ENCODE measurements at places on chromosomes 2 and 18.

DNA sequence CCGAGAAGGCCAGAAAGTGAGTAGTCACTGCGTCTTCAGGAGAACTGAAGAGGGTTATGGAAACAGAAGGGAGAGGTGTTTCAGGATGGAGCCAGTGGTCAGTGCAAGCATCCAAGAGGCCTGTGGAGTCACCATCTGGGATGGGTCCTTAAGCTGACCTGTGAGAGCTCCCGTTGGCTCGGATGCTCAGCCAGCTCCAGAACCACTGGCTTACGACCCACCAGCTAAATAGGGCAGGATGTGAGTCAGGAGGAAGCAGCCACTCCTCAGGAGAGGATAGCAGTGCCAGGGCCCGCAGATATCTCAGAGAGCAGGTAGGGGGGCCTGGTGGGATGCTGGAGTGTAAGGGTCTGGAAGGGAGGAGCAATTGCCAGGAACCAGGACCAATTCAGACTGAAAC lies 63.1 kb upstream of the B3GNT7 start:
- DNase-seq, result no peak

DNA sequence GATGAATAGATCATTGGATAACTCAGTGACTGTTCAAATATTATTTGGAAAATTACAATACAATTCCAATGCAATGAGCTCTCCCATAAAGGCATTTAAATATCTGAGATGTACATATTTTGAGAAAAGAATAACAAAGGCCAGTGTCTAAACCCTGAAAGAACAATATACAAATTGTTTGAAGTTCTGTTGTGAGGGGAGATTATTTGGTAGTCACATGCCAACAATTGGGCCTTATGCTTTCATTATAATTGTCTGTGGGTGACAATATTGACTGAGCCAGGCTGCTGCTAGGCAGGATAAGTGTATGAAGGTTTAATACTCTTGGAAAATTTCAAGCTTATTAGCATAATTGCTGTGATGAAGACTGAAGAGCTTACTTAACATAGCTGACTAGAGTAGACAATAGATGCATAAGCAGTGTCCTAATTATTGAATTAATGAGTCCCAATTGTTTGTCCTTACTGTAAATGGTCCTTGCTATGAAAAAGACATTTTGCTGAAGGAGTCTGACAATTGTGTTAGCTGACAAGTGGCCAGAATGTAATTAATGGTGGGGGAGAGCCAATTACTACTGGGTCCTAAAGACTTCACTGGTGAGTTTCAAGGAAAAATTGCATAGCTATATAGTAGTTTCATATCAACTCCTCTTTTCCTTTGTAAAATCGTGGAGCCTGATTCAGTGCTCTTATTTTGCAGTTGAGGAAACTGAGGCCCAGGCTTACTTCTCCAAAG lies 5.0 kb upstream of the SMAD2 start:
- no peak for DNase-seq

DNA sequence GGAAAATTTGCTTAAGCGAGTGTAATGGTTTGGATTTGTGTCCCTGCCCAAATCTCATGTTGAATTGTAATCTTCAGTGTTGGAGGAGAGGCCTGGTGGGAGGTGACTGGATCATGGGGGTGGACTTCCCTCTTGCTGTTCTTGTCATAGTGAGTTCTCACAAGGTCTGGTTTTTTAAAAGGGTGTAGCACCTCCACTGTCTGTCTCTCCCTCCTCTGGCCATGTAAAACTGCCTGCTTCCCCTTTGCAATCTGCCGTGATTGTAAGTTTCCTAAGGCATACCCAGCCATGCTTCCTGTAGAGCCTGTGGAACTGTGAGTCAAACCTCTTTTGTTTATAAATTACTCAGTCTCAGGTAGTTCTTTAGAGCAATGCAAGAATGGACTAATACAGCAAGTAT lies 6.6 kb downstream of the YIPF4 start:
- DNase-seq, result no peak

DNA sequence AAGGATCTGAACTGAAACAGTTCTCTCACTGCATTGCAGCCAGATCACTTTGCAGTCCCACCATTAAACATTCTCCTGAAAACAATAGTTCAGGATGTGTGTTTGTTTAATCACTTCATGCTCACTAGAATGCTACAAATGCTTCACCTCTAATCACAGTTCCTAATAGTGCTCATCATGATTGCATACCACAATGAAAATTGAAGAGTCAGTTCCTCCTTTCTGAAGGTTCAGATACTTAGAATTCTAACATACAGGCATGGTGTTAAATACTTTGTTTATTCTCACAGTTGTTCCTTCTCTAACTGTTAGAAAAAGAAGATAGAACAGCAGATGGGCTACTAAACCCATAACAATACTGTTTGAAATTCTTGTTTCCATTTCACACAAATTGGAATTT lies 622.3 kb upstream of the ACVR2A start:
- DNase-seq, result no peak

- DNase-seq, result no peak
Observed at GRCh38 chr2:200985799-200986198, 22.3 kb upstream of the ORC2 start.

GRCh38 chr18:23612434-23613090 lies 26.3 kb upstream of the NPC1 start:
- no peak for DNase-seq

GRCh38 chr2:178819992-178820391 lies 12.8 kb upstream of the TTN start:
- no peak for DNase-seq

- DNase-seq, result no peak
Observed at GRCh38 chr2:3872451-3872850, 169.1 kb downstream of the DCDC2C start.

- no peak for DNase-seq
Observed at GRCh38 chr2:224753743-224754540, 37.8 kb upstream of the CCDC195 start.

DNA sequence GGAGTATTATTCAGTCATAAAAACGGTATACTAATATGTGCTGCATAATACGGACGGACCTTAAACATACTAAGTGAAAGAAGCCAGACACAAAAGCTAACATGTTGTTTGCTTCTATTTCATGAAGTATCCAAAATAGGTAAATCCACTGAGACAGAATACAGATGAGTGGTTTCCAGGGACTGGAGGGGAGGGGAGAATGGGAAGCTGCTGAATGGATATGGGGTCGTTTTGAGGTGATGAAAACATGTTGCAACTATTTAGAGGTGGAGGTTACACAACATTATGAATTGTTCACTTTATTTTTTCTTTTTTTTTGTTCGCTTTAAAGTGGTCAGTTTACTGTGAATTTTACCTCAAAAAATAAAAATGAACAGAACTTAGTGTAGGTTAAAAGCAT lies 52.9 kb downstream of the RAB10 start:
- no peak for DNase-seq

DNA sequence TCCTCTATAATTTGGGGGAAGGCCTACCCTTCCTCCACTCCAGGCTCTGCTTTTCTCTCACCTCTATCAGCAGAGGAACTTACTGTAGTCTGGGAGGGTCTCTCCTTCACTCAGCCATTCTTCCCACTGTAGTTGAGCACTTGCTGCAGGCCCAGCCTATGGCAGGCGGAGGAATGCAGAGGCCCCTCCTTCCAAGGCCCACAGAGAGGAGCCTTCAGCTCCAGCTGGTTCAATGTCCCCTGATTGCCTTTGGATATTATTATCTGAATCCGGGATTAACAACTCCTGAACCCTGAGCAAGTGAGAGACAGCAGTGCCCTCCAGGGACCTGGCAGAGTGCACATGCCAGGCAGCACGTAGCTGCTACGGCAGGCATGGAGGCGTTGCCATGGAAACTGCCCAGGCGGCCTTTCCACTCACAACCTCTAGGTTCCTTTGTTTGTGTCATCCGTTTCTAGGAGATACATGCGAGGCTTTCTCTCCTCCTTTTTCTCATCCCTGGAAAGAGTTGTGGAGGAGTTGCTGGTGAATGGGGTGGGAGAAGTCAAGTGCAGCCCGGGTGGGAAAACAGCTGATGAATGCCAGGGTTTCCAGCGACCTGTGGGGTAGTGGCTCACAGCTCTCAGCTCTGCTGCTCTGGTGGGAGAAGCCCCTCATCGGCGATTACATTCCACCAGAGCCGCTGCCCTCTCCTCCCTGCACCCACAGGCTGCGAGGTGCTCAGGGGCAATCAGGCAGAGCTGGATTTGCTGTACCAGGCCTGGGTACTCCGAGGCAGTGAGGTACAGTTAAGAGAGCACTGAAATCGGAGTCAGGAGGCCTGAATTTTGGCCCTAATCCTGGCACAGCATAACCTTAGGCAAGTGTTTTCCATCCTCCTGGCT lies 55.3 kb upstream of the HK2 start:
- DNase-seq, result no peak

- DNase-seq, result no peak
Observed at GRCh38 chr2:108413711-108414095, 35.3 kb upstream of the GCC2 start.

DNA sequence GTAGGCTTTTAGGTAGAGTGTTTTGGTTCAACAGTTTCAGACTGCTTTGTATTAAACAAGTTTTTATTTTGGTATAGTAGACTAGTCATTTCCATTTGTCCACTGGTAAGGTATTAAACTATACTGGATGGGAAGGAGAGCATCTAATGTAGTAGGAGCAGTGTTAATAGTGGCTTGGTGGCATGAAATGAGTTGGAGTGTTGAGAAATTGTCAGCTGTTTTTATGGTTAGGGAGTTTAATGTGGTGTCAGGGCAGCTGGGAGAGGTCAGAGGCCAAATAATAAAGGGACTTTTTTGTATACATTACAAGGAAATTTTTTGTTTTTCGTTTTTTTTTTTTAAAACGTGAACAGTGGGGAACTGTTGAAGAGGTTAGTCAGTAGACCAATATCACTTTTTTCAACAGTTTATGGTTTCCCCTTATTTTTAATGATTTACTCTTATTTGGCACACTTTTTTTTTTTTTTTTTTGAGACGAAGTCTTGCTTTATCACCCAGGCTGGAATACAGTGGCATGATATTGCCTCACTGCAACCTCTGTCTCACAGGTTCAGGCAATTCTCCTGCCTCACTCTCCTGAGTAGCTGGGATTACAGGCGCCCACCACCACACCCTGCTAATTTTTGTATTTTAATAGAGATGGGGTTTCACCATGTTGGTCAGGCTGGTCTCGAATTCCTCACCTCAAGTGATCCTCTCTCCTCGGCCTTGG lies 21.2 kb downstream of the ACTR3 start:
- no peak for DNase-seq

- no peak for DNase-seq
Observed at GRCh38 chr2:8394131-8394530, 287.7 kb upstream of the ID2 start.

- no peak for DNase-seq
Observed at GRCh38 chr2:219638948-219639755, 11.7 kb downstream of the SLC4A3 start.

GRCh38 chr2:97741686-97742085 lies 28.3 kb downstream of the ZAP70 start:
- no peak for DNase-seq

DNA sequence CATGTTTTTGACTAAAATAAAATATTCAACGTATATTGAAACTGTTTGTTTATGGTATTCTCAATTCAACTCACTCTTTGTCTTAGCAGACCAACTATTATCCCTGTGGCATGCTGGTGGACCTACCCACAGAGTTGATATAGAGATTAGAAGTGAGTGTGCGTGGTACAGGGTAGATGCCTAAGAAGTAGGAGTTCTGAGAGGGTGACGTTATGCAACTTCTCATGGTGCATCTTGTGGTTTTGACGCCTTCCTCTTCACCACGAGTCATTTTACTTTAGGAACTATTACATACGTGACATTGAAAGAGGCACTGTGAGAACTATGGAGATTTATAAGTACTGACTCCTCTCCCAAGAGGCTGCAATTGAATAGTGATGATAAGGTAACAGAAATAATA lies 26.6 kb upstream of the NAPG start:
- no peak for DNase-seq

DNA sequence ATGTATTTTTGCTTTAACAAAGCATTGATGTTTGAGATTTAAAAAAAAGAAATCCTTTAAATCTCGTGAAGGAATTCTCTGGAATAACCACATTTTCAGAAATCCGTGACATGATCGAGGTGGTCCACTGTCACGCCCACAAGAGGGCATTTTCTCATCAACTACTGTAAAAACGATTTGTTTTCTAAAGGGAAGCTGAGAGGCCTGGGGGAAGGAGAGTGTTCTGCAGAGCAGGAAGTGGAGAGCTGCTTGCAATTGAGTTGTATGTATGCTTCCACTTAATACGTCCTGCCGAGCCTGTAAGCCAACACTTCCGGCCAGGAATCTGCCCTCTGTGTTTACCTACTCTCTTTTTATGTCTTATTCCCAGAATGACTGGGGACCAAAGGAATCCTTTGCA lies 19.4 kb downstream of the KLHL29 start:
- DNase-seq, result no peak

GRCh38 chr2:105824446-105824845 lies 79.7 kb downstream of the NCK2 start:
- no peak for DNase-seq

- no peak for DNase-seq
Observed at GRCh38 chr2:200336980-200337615, 30.6 kb downstream of the SPATS2L start.
